Suppressor macrophage (primary cell): ENCODE measurements at places on chromosomes 12 and 14.

DNA sequence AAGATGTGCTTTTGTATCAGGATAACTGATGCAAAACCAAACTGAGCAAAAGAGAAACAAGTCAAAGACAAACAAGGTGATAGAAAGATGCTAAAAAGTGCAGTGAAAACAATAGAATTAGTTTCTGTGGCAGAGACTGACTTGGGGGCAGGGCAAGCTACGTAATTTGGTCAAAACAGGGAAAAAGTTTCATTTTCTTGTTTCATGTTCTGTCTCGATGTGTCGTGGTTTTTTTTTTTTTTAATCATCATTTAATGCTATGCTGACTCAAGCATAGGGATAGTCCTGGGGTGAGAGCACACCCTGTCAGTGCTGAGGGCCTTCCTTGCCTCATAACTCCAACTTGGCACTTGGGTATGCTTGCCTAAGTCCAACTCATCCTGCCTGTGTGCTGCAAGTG, 144.1 kb upstream of the PTPRQ start:
- DNase-seq = no peak

GRCh38 chr14:64324895-64325294, 30.7 kb upstream of the ESR2 start:
- DNase-seq = no peak

DNA sequence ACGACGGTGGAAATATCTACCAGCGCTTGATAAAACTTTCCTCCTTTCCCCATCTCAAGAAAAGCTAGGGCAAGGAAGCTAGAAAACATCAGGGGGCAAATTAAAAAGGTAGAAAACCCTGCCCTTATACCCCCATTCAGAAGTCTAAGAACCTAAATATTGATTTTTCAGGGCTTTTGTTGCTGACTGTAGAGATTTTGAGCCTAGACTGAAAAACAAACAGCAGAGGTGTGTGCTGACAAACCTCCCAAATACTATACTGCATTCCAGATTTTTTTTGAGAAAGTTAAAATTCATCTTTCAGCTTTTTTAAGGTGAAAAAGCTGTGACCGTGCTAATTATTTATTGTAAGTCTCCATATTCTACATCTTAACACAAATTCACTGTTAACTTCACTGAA, 478.3 kb upstream of the SOX5 start:
- DNase-seq = no peak

GRCh38 chr12:6962285-6963015, 8.0 kb downstream of the PHB2 start:
- peak; percentile 12 for DNase-seq

- no peak for DNase-seq
Observed at GRCh38 chr12:95582230-95583058, 31.2 kb upstream of the USP44 start.

- DNase-seq = no peak
Observed at GRCh38 chr14:80615831-80616230, 325.7 kb downstream of the CEP128 start.
